ENCODE measurements at places on chromosomes 2 and 18.

GRCh38 chr2:69798909-69799526 lies 30.4 kb upstream of the GMCL1 start:
- no peak for DNase-seq

DNA sequence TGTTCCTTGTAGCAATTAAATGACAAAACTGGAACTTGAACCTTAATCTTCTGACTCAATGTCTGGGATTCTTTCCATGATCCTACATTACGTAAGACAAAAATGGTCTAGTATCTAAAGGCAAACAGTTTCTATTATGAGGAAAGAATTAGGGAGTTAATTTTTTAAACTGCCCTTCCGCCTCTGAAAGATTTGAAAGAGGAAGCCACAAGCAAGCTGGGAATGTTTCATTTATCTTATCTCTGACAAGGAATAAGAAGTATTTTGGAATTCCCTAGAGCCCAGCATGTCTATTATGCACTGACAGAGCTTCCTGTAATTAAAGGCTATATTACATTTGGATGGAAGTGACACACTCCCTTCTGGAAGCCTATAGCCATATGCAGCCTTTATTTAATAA lies 558.8 kb upstream of the CDH2 start:
- no peak for DNase-seq

DNA sequence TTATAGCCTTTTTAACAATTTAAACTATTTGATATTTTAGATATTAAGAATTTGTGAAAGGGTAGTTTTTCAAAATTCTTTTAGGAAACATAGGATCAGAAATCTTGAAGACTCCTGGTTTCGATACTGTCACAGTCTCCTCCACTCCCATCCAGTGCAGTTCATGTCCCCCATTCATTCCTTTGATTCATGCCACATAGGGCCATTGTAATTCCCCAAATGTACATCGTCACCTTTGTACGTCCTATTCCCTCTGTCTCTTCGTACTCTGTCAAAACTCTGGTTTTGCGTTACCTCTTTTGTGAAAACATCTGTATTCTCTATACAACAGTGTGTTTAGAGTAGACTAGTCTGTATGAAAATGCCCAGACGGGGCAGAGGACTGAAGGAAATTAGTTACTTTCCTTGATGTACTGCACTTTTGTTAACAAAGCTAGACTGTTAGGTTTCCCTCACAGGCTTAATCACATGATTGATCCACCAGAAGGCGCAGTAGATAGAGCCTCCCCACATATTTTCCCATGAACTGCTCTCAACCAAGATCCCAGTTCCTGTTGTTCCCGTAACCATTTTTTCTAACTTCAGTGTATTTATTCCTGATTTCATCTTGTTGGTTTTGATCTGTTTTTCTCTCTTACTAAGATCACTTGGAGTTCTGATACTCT lies 2.5 kb downstream of the MRPL35 start:
- DNase-seq: no peak

DNA sequence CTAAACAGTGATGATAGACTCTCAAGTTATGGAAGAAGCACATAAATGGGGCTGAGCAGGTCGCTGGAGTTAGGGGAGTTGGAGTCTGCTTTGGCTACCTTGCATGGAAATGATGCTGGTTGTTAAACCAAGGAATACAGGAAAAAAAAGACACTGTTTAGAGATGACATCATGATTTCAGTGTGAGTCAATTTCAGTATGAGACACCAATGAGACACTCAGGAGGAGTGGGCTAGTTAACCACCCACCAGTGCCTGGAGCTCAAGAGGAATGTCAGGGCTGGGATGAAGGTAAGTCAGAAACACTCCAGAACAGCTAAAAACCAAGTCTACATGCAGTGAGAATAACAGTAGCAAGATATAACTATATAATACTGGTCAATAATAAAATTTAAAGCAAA lies 303.6 kb downstream of the SOX11 start:
- DNase-seq: no peak

- DNase-seq: no peak
Observed at GRCh38 chr2:189829102-189829833, 45.0 kb downstream of the PMS1 start.

GRCh38 chr2:156445296-156446220 lies 9.4 kb downstream of the GPD2 start:
- DNase-seq: no peak

GRCh38 chr18:58947136-58947732 lies 82.6 kb downstream of the ZNF532 start:
- no peak for DNase-seq

GRCh38 chr18:79812052-79812451 lies 14.3 kb downstream of the KCNG2 start:
- no peak for DNase-seq

DNA sequence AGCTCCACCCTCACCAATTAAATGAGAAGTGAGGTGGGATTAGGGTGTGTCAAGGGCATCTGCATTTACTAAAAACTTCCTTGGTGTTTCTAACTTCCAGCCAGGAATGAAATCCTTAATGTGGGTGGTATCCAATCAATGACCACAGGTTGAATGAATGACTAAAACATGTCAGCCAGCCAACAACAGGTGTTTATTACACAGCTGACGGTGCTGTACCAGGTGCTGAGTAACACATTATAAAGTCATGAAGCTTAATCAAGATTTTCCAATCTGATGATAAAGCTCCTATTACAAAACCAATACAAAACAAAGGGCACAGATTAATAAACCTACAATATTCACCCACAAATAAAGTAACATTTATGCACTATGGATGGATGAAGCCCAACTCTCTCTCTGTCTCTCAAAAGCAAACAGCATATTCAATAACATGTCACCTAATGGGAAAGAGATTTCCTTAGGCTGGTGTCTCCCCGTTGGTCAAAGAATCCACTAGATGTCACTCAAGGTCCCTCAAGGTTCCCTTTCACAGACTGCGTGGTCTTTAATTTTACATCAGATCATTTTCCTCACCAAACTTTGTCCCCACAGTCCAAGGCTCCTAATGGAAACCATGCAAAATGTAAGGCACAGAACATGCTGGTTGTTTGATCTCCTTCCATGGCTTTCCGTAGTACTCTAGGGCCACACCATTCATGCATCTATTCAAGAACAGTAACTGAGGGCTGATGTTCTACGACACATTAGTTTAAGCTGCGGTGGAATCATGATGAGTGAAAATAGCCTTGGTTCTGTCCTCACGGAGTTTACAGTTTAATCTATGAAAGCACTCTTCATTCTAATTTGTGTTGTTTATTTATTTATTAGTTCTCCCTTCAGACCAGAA lies 6.4 kb upstream of the PTPN4 start:
- DNase-seq: no peak

DNA sequence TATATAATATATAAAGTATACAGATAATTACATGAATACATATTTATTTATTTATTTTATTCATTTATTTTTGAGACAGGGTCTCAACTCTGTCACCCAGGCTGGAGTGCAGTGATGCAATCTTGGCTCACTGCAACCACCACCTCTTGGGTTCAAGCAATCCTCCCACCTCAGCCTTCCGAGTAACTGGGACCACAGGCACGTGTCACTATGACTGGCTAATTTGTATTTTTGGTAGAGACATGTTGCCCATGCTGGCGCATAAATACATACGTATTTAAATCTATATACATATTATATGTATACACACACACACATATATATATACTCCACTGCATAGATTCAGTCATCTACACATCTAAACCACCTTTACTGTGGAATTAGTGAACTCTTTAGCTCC lies 20.6 kb upstream of the NDUFV2 start:
- no peak for DNase-seq

- no peak for DNase-seq
Observed at GRCh38 chr2:12579018-12579417, 137.7 kb upstream of the TRIB2 start.

DNA sequence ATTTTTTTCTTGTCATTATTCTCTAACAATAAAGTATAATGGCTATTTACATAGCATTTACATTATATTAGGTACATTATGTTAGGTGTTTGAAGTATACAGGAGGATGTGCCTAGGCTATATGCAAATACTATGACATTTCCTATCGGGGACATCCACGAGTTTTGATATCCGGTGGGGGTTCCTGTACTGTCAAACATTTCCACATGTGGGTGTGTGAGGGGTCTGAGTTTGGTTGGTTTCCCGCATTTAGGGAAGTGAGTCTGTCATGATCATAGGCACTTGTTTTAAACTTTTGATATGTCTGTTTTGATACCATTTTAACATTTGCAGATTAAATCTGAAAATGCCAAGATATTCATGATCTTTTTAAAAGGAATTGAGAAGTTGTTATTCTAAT lies 76.0 kb downstream of the CEP192 start:
- no peak for DNase-seq

DNA sequence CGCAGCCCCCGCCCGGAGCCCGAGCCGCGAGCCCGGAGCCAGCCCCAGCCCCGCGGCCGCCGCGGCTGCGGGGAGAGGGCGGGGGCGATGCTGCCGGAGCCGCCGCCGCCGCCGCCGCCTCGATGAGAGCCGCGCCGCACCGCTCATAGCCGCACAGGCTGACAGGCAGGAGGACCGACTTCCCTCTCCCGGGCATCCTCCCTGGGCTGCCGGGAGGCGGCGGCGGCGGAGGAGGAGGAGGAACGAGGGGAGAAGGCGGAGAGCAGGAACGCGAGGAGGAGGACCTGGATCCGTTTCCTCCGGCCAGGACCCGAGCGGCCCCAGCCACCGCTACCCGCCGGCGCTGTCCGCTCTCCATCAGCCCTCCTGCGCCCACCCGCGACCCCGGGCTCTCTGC lies 370 bp downstream of the KLHL29 start:
- DNase-seq: no peak

GRCh38 chr2:9191041-9191481 lies 15.6 kb upstream of the ASAP2 start:
- no peak for DNase-seq

DNA sequence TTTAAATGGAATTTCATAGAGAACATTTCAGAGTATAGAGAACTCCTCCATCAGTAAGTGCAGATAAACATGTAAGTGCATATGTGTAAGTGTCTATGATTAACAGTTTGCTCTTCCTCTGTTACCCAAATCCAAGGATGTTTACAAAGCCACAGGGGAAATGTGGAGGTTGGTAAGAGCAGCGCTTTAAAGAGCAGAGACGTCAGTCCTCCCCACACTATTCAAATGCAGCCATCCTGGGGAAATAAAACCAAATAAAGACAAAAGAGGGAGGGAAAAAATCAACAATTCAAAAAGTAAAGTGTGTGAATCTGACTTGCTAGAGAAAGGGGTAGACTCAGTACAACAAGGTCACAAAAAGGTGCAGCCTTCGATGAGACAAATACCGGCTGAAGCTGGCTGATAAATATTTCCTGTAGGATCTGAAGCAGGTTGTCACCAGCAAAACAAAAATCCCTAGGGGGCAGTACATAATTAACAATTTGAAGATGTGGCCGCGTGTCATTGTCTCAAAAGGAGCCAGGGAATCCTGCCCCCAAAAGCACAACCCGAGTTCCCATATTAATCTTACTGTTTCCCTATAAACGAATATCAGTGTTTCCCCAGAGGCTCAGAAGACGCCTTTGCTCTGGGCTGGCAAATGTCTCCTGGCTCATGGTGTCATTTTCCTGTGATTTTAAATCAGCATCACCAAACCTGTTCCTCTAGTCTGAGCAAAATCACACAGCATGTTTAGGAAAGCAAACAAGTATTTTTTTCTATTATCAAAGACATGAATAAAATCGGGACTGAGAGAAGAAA lies 216.5 kb downstream of the CDCA7 start:
- no peak for DNase-seq

DNA sequence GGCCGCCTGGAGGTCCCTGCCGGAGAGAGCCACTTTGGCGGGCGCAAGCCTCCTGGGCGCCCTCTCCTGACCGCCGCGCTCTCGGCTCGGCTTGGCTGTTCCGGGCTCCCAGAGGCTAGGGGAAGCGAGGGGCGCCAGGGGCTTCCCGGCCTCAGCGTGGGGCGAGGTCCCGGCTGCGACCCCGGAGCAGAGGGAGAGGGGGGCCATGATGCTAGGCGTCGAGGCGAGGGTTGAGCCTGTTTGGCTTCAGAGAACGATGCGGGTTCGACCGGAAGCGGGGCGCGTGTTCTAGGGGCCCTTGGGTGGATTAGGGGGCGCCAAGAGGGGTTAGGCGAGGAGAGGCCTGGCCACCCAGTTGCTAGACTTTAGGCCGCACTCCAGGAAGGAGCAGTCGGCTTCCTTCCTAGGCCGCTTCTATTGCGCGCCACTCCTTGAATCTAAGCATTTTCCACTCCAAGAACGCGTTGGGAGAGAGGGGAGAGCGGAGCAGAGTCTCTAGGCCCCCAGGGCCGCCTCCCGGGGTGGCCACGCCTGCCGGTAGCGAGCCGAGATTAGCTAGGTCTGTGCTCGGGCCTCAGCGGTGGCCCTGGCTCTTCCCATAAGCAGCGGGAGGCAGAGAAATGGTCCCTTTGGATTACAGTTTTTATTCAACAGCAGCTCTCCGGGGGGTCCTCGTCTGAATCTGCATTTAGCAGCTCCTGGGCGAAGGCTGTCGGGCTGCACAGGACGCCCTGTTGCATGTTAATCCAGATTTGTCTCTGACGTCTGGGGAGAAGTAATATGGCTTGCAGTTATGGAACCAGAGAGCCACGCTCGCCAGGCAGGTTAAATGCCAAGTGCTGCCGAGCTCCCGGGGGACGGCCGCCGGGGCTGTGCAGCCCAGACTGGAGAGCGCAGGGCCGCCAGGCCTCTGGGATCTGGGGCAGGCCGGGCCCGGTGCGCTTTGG lies 11.3 kb downstream of the MEIS1 start:
- DNase-seq: no peak

DNA sequence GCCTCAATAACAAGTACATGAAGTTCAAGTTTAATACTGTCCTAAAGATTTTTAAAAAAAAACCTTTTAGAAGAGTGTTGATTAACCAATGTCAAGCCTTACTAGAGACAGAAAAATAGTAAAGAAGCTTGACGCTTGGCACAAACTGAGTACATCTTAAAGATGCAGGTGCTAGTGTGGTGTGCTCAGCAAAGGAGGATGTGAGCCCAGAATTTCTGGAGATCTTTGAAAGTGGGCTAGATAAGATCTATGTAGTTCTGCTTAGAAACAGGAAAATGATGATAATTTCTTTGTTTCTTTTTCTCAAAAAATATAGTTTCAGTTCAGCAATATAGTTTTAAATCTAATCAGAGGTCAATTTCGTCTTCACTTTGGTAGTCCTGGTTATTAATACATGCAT lies 118.3 kb upstream of the KLHL14 start:
- no peak for DNase-seq

DNA sequence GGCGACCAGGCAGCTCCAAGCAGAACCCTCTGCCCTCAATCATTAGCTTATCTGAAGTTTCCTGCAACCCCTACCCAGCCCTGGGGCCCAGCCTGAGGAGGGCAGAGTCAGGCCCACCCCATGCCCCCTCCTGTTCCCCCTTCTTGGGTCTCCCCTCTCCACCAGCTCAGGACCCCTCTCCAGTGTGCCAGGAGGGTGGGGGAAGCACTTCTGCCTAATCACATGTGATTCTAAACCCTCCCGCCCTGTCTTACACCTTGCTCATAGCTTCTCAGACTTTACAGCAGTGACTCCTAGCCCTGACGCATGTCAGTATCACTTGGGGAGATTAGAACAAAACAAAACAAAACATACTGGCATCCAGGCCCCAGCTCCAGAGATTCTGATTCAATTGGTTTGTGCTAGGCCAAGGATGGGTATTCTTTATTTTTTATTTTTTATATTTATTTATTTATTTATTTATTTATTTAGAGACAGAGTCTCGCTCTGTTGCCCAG lies 42.5 kb upstream of the ASAP2 start:
- no peak for DNase-seq

- no peak for DNase-seq
Observed at GRCh38 chr2:51028829-51029228, 3.1 kb downstream of the NRXN1 start.

GRCh38 chr2:179274749-179275148 lies 10.1 kb upstream of the SESTD1 start:
- DNase-seq: no peak
